Central memory CD4-positive, alpha-beta T cell (primary cell): ENCODE measurements at places on chromosomes 4 and X.

DNA sequence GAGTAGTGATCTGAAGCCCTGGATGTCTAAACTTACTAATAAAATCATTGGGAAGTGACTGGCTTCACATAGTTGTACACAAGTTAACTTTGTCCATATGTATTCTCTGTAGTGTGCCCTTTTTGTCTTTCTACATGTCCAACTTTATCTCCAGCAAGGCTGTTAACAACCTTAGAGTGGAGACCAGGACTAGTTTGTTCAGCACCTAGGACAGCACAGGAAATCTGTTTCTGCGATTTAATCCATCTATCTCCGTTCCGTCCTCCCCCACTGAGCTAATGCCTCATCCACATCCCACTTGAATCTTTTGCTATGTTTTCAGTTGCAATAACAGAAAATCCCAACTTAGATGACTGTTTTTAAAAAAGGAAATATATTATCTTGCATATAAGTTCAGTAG, 3.4 kb upstream of the ARR3 start:
- no peak for DNase-seq

GRCh38 chr4:71944956-71945355, 86.8 kb upstream of the NPFFR2 start:
- DNase-seq: no peak

- DNase-seq: no peak
Observed at GRCh38 chrX:22430701-22431100, 158.0 kb downstream of the CBLL2 start.

GRCh38 chr4:113094331-113094730, 44.9 kb downstream of the ANK2 start:
- no peak for DNase-seq

GRCh38 chrX:21734175-21734574, 23.7 kb downstream of the SMPX start:
- DNase-seq: no peak
